ENCODE measurements at places on chromosomes 1 and 21.

GRCh38 chr21:39116761-39117439 lies 66.4 kb downstream of the PSMG1 start:
- DNase-seq = no peak

DNA sequence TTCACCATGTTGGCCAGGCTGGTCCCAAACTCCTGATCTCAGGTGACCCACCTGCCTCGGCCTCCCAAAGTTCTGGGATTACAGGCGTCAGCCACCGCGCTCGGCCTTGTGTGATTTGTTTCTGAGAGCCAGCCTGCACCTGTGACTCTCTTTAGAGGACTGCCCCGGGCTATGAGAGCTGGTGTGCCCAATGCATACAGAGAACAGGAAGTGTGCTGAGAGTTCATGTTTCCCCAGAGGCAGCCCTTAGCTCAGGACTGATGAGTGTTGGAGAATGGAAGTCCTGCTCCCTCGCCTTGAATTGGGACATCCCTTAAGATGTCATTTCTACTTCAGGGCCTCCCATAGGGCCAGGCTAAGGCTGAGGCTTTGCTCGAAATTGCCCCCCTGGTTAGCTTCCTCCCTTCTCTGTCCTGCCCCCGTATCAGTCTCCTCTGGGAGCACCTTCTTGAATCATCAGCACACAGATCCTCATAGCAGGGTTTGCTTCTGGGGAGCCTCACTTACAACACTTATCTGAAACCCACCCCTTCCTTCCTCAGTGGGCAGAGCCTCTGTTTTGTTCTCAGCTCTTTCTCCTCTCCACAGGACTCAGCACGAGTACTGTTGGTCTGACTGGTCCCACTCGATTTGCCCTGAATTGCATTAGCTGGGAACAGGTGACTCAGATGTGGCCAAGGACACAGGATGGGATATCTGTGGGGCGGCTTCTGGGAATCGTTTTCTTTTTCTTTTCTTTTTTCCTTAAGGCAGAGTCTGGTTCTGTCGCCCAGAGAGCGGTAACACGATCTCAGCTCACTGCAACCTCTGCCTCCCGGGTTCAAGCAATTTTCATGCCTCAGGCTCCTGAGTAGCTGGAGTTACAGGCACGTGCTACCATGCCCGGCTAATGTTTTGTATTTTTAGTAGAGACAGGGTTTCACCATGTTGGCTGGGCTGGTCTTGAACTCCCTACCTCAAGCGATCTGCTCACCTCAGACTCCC lies 80.1 kb downstream of the UBIAD1 start:
- DNase-seq = no peak

DNA sequence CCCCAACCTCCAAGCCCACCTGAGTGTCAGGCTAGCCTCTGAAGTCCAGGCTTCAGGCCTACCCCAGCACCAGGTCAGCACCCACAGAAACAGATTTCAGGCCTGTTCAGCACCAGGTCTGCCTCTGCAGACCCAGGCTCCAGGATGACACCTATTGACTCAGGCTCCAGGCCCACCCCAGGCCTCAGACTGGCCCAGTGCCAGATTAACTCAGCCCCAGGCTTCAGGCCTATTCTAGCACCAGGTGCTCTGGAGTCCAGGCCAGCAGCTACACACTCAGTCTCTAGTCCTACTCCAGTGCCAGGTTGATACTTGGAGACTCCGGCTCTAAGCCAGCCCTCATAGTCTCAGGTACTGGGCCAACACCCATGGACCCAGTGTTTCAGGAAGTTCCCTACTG lies 541.7 kb upstream of the PBX1 start:
- no peak for DNase-seq

DNA sequence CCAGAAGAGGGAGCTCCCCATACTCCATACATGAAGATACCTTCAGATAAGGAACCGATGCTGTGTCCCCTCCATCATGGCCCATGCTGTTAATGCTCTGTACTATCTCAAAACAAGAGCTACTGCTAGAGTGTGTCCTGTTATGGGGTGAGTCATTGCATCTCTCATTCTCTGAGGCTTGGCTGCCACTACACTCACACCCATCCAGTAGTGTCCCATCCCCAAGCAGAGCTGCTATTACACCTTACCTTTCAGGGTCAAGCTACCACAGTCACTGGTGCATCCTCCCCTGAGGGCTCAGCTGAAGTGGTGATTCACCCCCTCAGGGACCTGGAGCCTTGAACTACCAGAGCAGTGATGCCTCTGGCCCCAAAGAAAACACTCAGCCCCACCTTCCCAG lies 198.5 kb downstream of the PLA2G4A start:
- DNase-seq = no peak

Measured in cortex of kidney (tissue), 1 donor.